ENCODE measurements at places on chromosomes 13 and 19. TPM values are rescaled to one million over a fixed set of nuclear protein-coding genes. Genes with fewer than 3 reads are reported as not detected.

DNA sequence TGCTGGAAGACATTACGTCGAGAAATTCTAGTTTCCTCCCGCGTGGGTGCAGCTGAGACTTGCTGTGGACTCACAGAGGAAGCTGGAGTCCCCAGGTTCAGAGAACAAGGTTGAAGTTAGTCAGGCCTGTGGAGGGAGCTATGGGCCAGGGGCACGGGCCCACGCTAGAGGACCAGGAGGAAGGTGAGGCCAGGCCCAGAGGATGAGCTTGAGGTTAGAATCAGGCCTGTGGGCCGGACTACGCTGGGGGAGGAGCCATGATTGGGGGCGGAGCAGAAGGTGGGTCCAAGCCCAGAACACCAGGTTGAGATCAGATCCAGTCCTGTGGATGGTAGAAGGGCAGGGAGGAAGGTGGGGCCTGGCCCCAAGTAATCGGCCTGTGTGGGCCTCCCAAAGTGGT is 32.6 kb downstream of the ZNF846 start:
- no peak for DNase-seq

DNA sequence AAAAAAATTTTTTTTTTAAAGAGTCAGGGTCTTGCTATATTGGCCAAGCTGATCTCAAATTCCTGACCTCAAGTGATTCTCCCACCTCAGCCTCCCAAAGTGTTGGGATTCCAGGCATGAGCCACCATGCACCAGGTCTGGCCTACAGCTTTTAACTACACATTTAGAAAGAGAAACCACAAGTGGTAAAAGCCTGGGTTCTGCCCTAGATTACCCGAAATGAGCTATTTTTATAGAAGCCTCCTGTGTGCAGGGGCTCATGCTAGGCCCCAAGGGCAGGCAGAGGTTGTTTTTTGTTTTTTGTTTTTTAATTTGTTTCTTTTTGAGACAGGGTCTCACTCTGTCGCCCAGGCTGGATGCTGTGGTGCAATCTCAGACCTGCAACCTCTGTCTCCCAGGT is 14.0 kb upstream of the MYADM start:
- no peak for DNase-seq

GRCh38 chr13:21013682-21014038 is 47.7 kb downstream of the LATS2 start:
- DNase-seq: no peak

DNA sequence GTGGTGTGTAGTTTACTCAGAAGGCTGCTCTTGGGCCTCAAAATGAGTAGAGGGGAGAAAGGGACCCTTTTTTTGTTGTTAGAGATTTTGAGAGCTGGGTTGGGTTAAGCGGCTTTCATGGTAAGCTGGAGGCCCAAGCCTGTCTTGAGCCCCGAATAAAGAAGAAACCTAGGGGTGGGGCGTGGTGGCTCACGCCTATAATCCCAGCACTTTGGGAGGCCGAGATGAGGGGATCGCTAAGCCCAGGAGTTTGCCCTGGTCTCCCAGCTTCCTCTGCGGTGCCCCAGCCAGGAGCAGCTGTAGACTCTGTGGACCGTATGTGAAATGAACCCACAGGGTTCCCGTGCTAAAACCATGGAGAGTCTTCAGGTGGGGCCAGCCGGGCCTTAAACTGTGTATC is 56.1 kb downstream of the KDM4B start:
- no peak for DNase-seq

The CGB8 gene
- total RNA-seq: 4.5 TPM

The KLK8 gene
- not detected for total RNA-seq

The CEACAM5 gene
- not detected for total RNA-seq

The SH2D3A gene
- not detected for total RNA-seq
